ENCODE measurements at places on chromosomes 1 and 21.

- no peak for DNase-seq
Measured at GRCh38 chr1:114152089-114152507, 1.6 kb downstream of the SYT6 start.

GRCh38 chr21:39840373-39841097, 26.7 kb upstream of the PCP4 start:
- no peak for DNase-seq

GRCh38 chr1:5986018-5986417, 6.2 kb downstream of the NPHP4 start:
- no peak for DNase-seq

- DNase-seq, result peak; percentile 36
Measured at GRCh38 chr1:197342044-197342565, 74.1 kb downstream of the CRB1 start.

DNA sequence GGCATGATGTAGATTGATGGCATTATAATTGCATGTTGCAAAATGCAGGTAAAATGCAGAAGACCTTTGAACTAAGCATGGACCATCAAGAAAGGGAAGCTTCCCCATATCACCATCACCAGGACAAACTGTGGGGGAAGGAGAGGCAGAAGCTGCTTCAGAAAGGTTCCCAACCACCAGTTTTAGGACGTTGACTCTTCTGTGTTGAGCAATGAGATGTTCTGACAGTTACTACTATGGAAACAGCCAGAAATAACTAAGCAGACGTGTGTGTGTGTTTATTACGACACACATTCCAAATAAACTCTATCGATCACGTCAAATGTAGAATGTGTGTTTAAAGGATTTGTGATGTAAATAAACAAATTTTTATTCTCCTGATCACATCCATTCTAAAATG, 110.2 kb upstream of the PLD5 start:
- DNase-seq, result no peak

GRCh38 chr1:10064416-10065343, 31.9 kb downstream of the UBE4B start:
- no peak for DNase-seq

GRCh38 chr1:24165500-24165899, 21.6 kb downstream of the IFNLR1 start:
- DNase-seq, result no peak

- DNase-seq, result no peak
Measured at GRCh38 chr1:230291731-230292620, 134.2 kb downstream of the PGBD5 start.
